NB4 (cell line): ENCODE measurements at places on chromosomes 11 and 22.

DNA sequence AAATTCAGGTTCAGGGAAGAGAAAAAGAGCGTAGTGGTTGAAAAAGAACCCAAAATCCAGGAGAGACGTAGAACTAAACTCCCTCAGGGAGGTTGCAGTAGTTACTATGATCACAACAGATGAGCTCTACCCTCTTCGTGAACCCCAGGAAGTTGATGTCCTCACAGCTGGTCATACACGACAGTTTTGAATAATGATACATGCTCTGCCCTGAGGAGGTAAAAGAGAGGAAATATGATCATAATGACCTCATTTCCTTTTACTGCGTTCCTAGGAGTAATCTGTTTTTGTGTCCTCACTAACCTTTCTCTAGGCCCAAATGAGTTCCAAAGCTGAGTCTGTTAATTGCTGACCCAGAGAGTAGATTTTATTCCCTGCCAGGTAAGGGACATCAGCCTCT lies 1.3 kb downstream of the PATE2 start:
- DNase-seq, result no peak

DNA sequence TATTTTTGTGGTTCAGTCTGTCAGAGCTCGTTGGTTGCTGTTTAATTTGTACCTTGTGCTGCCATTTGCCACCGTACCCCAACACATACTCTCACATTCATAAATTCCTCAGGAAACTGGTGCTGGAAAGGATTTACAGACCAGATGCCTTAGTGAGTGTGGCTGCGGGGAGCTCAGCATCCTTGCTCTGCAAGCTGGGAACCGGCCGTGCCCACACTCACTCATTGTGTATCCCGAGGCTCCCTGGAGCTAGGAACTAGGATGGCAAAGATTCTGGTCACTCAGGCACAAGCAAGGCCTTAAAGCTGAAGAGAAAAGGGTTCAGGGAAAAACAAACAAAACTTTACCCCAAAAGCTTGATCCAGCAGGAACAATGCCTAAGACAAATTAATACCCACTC lies 64.6 kb upstream of the TTC12 start:
- DNase-seq, result no peak

GRCh38 chr11:115087791-115088190 lies 409.5 kb downstream of the NXPE2 start:
- DNase-seq, result no peak

DNA sequence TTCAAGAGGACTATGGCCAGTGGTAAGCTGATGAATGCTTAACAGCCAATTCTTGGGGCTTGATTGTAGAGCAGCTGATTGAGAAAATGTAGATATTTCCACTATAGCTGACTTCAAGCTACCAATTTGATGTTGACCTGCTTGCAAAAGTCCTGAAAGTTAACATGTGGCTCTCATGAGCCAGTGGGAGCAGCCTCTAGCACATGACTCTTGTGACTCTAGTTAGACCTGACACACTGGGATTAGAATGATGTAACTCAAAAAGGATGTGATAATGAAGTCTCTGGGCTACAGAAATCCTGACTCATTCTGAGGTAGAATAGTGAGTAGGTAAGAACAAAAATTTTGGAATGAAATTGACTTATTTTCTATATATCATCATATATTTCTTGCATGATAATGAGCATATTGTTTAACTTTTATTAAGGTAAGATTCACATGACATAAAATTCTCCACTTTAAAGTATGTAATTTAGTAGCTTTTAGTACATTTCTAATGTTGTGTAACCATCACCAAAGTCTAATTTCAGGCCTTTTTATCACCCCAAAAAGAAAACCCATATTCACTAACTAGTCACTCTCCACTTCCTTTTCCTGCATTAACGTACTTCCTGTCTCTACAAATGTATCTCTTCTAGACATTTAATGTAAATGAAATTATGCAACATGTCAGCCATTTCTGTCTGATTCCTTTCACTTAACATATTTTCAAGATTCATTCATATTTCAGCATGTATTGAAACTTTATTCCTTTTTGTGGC lies 16.1 kb upstream of the OR52H1 start:
- DNase-seq, result peak; percentile 11

DNA sequence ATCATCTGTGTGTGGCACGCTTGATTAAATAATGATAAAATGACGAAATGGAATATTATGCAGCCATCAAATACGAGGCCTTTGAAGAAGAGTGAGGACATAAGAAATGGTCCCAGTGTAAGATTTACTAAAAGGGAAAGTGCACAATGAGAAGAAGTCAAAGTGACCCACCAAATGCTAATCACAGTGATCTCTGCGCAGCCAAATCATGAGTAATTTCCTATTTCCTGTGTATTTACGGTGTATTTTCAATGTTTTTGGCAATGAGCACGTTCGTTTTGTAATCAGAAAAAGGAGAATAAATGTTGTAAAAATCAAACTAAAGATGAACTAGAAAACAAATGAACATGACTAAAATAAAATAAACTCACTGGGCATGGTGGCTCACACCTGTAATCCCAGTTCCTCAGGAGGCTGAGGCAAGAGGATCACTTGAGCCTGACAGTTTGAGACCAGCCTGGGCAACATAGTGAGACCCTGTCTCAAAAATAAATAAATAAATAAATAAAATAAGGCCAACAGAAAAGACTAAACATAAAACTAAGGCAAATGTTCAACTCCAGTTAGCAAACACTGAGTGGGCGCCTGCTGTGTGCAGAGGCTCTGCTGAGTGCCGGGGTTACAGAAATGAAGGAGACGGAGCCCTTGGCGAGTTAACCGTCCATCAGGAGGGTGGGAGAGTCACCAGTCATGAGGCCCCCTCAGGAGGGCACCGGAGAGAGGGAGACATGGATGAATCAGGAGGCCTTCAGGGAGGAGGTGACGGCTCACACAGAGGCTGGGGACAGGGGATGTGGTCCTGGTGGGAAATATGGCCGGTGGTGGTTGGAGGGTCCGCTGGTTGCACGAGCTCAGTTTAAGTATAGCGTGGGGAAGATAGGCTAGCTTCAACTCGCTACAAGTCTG lies 26.0 kb upstream of the CBX7 start:
- no peak for DNase-seq
